ENCODE measurements at places on chromosomes 13 and 19.

- peak; percentile 56 for DNase-seq
Observed at GRCh38 chr13:97306645-97307044, 84.5 kb downstream of the MBNL2 start.

DNA sequence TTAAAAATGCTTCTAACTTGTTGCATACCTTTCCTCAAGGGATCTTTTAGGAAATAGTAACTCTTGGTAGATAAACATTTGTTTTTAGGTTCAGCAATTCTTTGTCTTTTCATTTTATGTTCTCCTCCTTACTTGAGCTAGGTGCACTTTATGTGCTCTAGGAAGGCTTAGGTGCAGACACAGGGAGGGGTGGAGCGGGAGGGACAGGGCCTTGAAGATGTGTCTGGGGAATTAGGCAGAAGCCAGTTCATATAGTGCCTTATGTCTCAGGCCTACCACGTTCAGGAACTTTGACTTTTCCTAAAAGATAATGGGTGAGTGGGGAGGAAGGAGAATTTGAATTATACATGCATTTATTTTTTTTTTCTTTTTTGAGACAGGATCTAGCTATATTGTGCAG, 37.7 kb downstream of the IRS2 start:
- no peak for DNase-seq

GRCh38 chr13:99505814-99506269, 4.6 kb downstream of the TM9SF2 start:
- DNase-seq, result no peak

GRCh38 chr19:2652504-2653099, 49.9 kb downstream of the GNG7 start:
- DNase-seq, result no peak

- DNase-seq, result no peak
Observed at GRCh38 chr19:13825489-13826441, 30.5 kb downstream of the ZSWIM4 start.

DNA sequence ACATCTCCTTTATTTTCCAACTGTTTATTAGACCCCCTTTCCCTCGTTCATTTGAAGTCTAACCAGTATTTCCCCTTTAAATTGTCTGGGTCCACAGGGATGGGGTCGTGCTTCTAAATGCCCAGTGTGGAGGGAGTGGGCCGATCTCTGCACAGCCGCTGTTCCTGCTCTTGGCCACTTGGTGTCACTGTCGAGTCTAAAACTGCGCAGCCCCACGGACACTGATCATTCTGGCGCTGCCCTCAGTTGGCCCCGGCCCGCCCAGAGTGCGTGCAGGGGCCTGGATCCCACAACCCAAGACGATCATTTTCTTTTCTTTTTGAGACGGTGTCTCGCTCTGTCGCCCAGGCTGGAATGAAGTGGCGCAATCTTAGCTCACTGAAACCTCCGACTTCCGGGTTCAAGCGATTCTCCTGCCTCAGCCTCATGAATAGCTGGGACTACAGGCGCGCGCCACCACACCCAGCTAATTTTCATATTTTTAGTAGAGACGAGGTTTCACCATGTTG, 12.0 kb downstream of the WDR88 start:
- DNase-seq, result peak; percentile 56

- DNase-seq, result peak; percentile 71
Observed at GRCh38 chr13:110593430-110594130, 21.8 kb upstream of the NAXD start.

- no peak for DNase-seq
Observed at GRCh38 chr19:55459950-55460657, 1.3 kb downstream of the ISOC2 start.

GRCh38 chr13:29594710-29595379, 643 bp downstream of the SLC7A1 start:
- peak; percentile 80 for DNase-seq

GRCh38 chr13:108859197-108860012, 230.0 kb downstream of the MYO16 start:
- DNase-seq, result peak; percentile 90

- DNase-seq, result no peak
Observed at GRCh38 chr13:100536643-100537180, 51.9 kb downstream of the GGACT start.

DNA sequence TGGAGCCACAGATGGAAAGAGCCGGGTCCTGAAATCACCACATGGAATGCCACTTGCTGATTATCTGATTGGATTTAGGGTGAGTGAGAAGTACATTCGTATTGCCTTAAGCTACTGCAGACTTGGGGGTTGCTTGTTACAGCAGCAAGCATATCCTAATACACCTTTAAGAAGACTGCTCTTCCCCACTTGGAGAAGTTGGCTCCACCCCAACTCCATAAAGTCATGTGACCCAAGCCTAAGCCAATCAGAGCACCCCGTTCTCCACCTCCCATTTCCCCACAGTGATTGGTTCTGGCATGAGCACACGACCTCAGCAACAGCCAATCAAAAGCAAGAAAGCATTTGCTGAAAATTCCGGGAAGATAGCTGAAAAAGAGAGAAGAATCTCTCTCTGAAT, 23.1 kb downstream of the CACNA1A start:
- DNase-seq, result no peak

DNA sequence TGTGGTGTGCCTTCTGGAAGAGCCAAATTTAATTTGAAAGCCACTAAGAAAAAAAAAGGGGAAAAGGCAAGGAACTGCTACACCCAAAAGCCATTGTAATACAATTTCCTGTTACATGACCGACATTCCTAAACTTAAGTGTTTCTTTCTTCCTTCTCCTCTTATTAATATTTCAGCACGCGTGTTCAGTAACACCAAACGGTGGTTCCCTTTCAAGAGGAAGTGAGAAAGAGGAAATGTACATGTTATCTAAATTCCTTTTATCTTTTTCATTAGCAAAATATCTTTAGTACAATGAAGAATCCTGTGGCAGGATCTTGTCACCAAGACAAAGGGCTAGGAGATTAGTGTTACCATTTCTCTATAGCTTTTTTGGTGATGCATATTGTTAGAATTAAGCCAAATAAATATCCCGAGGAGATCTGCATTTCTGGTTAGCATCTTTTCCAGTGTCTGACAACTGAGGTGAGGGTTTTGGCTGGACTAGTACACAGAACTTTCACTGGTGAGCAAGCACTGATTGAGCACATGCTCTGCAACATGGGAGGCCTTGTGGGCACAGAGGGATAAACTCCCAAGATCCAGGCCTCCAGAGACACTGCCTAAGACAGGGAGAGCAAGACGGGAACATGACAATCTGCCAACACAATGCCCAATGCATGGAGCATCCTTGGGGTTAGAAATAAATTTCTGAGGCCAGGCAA, 22.1 kb downstream of the LATS2 start:
- DNase-seq, result no peak

DNA sequence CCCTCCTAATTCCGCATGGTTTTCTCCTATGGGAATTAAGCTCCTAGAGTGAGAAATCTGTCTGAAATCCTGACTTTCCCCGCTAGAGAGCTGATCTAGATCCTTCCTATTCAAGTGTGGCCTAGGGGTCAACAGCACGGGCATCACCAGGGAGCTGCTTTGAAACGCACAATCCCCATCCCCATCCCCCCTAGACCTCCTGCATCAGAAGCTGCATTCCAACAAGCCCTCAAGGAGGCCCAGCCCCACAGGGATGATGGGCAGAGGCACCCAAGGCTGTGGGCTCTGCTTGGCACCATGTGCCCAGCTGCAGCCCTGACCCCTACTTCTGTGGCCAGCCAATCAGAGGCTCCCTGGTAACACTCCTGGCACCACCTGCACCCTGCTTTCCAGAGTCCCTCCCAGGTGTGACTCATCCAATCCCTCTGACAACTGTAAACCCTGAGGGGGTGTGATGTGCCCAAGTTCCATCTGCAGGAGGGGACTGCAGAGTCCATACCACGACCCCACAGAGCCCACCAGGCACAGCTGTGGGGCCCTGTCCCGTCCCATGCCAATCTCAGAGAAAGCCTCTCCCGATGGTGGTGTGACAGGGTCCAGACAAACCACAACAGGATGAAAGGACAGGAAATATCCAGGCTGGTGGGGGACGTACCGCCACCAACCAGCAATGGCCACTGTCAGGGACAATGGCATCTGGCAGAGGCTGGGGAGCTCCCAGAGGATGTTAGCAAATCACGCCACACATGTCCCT, 19.8 kb upstream of the SLC35E1 start:
- DNase-seq, result no peak

DNA sequence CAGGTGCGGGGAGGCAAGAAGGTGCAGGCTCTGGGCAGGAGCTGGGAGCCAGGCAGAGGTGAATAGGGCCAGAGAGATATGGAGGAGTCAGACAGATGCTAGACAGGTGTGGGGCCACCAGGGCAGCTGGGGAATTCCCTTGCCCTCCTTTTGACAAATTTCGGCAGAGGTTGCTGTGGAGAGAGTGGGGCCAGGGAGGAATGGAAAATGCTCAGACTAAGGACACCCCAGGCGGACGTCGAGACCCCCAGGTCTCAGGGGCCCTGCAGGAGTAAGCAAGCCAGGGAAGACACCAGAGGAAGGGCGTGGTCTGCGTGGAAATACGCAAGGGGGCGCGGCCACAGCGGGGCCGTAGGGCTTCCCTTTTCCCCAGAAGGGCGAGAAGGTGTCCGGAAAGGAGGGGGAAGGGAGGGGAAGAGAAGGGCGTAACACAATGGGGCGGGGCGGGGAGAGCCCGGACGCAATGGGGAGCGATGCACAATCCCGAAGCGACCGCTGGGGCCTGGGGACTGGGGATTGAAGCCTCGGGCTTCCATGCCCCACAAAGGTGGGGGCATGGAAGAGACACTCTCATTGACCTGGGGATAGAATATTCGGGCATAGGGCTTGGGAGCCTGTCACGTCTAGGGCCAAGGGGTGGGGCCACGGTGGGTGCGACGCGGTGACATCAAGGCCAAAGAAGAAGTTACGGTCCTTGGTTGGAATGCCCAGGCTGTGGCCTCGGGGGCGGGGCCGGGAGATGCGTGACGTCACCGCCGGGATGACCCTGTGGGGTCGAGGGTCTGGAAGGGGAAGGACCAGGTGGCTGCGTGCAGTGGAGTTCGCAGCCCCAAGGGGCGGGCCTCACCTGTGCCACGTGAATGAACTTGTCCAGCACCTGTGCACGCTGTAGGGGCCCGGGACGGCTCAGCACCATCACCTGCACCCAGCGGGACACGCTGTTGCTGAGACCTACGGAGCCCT, 8.2 kb downstream of the RASGRP4 start:
- no peak for DNase-seq

DNA sequence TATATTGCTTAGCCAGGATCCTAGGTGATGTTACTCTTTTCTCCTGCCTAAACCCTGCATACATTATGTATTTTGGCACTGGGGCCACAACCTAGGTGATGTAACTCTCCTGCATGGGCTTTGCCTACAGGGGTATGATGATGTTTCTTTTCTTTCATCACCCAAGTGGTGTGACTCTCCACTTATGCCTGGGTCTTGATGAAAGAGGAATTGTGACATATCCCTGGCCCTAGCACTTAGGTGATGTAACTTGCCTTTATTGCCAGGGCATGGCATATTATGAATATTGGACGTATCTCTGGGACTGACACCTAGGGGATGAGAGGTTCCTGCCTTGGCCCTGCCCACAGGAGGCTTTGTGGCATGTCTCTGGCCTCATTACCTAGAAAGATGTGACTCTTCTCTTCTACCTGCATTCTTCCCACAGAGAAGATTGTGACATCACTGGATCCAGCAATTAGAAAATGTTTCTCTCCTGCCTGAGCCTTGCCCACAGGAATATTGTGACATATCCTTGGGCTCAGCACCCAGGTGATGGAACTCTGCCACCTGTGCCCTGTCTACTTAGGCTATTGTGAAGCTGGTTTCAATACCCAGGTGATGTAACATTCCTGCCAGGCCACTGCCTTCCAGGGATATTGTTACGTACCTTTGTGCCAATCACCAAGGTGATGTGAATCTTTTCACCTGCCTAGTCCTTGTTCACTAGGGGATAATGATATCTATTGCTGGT, 27.3 kb upstream of the ZNF254 start:
- DNase-seq, result no peak

GRCh38 chr19:19371059-19371458, 34.4 kb upstream of the GATAD2A start:
- peak; percentile 29 for DNase-seq

DNA sequence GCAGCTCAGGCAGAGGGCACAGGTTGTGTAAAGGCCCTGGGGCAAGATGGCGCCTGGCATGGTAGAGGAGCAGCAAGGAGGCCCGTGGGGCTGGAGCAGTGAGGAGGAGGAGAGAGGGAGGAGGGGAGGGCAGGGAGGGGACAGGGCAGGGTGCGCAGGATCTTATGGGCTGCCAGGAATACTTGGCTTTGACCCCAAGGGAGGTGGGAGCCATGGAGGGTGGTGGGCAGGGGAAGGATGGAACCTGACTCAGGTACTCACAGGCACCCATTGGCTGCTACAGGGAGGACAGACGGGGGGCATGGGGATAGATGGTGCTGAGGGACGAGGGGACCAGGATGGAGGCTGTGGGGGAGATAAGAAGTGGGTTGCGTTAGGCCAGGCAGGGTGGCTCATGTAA, 3.3 kb downstream of the TNFAIP8L1 start:
- no peak for DNase-seq

DNA sequence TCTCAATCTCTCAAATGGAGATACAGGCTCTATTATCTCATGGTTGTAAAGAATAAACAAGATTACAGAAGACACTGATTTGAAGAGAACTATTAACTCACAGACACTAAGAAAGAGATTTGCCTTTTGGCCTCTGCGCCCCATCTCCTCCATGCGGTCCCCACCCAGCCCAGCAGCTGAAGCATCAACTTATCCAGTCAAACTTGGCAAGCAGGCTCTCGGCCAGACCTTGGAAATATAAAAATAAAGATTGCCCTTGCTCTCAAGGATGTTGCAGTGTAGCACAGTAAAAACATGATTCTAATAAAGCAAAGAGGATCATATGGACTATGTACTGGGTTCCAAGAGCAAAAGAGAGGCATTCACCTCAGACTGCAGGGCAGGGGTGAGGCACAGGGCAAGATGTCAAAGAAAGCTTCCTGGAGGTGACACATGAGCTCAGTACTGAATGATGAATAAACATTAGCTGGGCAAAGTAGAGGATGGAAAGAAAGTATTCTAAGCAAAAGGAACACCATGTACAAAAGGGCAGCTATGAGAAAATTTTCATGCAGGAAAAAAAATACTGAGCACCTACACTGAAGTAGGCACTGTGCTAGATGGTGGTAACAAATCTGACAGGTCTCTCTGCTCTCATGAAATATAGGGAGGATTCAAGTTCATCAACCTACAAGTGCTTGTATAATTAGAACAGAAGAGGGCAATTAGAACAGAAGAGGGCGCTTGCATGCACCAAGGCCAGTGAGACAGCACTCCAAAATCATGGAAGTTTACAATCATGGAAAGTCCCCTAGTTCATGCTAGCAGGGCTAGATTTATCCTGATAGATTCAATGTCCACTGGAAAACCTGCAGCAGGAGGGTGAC, 85.0 kb downstream of the SACS start:
- no peak for DNase-seq

GRCh38 chr13:24348385-24348784, 39.0 kb downstream of the C1QTNF9 start:
- no peak for DNase-seq

All from fibroblast of skin of scalp (primary cell).